Smooth muscle cell of the brain vasculature (primary cell): ENCODE measurements at places on chromosomes 2 and 18.
A peak's percentile ranks its signal among the peaks of the same experiment; 100 is the strongest.

DNA sequence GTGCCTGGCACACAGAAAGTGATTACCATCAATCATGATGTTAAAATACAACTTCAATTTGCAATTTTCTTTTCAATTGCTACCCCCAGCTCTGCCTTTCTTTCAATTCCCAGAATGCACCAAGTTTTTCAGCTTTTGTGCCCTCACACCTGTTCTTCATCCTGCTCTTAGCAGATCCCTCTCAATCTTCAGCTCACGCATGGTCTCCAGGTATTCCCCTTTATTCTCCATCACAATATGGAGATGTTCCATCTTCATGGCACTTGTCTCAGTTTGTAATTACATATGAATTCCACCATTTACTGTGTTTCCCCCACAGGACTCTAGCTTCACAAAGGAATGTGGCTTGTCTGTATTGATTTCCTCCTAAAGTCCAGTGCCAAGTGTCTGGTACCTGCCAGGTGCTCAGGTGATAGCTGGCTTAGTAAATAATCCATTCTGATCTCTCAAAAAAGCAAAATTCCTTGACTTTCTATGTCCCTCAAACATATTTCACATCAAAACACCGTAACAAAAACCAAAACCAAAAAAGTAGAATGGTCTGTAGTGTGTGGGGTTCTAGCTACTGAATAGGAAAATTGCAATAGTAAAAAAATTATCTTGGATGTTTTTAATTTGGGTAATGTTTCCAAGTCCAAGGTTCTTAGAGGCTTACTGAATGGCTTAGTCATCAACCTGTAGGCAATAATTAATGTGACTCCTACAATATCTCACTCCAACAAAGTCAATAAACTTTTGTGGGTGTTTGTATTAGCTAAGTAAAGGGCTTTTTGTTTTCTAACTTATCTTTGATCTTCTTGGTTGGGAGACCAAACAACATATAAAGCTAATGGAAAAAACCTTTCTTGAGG lies 2.9 kb upstream of the INSIG2 start:
- DNase-seq, result no peak

DNA sequence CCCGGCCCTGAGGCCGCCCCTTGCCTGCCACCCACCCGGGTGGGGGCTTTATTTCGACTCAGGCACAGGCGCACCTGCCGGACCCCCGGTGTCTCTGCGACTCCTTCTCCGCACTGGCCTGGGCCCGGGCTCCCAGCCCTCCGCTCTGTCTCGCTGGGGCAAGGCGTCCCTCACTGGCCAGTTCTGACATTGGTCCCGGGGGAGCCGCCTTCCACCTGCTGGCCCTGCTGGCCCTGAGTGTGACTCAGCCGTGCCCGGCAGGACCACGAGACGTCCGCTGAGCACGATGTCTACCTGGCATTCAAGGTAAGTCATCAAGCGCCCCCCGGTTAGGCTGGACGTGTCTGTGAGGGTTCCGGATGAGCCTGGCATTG lies 131.5 kb upstream of the CTDP1 start:
- no peak for DNase-seq

GRCh38 chr2:79670198-79670597 lies 157.3 kb downstream of the CTNNA2 start:
- DNase-seq, result no peak

GRCh38 chr18:80109676-80110078 lies 615 bp downstream of the ADNP2 start:
- DNase-seq, result no peak

DNA sequence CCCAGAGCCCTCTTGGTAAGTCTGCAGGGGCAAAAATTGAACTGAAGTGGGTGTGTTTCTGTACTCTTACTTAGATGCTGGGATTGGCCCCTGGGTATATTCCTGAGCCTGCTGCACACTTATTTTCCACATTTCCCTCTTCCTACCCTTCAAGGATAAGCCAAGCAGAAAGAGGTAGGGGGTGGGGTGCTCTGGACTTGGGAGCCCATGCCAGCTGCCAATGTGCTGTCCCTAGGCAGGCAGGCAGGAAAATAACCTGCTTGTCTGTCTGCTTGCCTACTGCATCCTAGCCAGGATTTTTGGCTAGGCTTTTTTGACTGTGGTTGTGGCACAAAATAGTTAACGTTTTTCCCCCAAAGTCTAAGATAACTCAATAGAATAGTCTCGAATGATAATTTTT lies 234.3 kb downstream of the ALK start:
- DNase-seq, result no peak

DNA sequence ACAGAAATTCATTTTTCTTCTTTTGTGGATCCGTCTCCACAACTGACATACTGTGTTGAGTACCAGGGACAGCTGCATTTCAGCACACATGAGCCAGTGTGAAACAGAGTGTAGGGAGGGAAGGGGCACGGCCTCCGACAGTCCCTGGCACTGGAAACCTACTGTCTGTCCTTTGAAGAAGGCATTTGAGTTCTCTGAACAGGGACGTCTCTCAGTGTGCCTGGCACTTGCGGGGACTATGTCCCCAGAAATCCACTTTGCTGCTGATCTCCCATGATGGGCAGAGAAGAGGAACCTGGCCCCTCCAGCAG lies 48.1 kb downstream of the PLB1 start:
- no peak for DNase-seq

GRCh38 chr18:33960417-33960816 lies 264.3 kb downstream of the NOL4 start:
- DNase-seq, result no peak

DNA sequence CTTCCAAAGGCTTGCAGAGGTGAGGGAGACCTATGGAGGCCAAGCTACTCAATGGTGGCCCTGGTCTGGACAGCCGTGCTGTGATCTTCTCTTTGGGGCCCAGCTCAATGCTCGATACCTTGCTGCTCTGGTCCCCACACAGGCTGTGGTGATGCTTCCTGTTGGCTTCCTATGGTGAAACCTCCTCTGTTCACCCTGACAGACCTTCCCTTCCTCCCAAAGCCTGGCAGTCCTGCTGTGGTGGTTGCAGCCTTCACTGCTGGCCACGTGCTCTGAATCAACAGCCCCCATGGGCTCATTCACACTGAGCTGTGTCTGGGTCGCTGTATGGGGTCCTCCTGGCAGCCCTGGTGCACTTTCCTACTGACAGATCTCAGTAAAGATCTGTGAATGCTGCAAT lies 31.0 kb upstream of the GALR1 start:
- no peak for DNase-seq

GRCh38 chr2:39851651-39852110 lies 72.6 kb upstream of the THUMPD2 start:
- DNase-seq, result no peak

DNA sequence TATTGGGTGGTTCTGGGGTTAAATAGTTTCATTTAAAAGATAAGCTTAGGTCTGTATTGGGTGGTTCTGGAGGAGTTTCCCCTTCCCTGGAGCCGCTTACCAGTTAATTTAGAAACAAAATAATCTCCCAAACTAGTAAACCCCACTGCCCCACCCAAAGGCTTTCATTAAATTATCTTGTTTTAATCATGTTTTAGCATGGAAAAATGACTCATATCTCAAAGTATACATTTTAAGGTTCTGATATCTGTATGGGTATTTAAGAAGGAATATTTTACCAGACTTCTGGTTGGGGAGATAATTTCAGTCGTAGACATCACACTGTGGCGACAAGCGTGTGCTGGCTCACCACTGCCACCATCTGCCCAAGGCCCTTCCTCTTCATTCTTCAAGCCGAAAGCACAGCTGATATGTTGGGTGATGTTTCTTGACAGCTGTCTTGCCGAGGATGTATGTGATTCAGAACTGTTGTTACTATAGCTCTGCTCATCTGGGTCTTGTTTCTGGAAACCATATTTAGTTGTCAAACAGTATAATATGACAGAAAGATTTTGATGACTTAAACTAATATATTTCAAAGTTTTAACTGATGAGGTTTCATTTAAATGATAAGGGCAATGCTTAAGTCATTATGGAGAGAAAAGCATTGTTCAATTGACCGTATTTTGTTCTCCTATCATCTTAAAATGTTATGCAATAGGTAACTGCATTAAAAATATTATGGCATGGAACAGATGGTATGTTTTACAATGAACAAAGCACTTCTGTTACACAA lies 5.1 kb downstream of the FIGLA start:
- DNase-seq, result no peak

DNA sequence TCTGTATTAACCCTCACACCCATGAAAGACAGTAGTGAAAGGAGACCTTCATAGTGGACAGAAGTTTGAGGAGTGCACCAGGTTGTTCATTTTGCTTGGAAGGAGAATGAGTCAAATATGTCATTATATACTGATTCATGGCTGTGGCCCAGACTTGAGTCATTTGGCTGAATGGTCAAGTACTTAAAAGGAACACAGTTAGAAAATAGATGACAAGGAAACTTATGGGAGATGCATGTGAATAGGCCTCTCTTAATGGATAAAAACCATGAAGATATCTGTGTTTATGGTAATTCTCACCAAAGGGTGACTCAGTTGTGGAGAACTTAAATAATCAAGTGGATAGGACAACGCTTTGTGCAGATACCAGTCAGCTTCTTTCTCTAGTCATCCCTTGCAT lies 524.7 kb upstream of the CNTNAP5 start:
- DNase-seq, result no peak

DNA sequence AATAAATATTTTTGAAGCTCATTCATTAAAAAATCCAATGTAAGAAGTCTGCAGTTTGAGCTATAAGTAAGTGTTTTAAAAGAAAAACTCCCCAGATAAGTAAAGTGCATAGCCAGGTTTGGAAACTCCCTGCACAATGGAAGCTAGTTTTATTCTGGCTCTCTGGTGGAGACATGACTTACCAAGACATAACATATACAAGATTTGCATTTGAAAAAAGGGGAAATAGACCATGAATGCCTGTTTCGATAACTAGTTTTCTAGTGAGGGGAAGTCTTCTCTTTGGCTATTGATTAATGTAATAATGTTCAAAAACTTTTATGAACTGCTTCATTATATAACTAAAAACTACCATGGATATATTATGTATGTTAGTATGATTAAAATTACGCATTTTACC lies 435.2 kb downstream of the ARHGAP15 start:
- DNase-seq, result no peak

DNA sequence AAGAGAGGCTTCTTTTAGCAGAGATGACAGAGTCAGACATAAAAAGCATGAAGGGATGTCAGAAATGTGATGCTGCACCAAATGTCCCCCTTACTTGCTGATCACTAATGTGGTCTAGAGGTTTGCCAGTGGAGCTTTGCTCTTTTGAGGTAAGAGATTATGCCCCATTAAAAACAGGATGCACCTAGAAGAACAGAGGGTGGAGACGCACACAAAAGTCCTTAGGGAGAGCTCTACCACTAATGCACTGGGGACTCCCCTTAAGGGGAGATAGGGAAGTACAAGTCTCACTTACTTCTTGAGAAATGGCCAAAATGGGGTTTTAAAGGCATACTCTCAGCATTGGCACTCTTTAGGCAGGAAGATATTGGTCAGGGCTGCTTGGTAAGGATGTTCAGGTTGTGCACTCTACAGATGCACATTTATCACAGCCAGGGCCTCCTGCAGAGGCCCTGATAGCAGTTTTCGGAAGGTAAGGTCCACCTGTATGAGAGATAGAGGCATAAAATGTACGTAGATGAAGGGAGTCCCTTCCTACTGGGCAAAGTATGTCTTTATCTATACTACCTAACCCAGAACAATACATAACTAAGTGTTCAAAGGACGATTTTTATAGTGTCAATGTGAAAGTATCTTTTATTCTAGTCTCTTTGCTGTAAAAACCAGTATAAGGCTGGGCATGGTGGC lies 17.0 kb upstream of the SCYGR1 start:
- DNase-seq, result no peak

DNA sequence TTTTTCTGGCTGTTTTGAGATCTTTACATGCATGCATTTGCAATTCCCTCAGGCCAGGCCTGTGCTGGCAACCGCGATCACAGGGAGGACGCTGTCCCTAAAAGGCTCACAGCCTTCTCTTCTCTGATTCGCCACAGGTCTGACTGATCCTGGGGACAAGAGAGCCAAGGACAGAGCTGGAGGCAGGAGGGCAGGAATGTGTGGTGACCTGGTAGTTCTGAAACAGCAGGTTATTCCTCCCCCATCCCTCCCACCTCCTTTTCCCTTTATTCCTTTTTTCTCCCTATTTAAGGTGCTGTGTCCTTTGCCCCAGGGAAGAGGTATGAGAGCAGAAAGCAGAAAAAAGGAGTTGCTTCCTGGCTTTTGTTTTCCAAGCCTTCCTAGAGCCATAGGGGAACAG lies 21.9 kb downstream of the TMEM177 start:
- DNase-seq, result no peak

- DNase-seq, result no peak
Observed at GRCh38 chr18:25457601-25458000, 105.6 kb upstream of the ZNF521 start.

- no peak for DNase-seq
Observed at GRCh38 chr18:39345321-39345720, 1779.7 kb upstream of the CELF4 start.

- DNase-seq, result no peak
Observed at GRCh38 chr2:204796581-204796980, 251.3 kb downstream of the PARD3B start.

GRCh38 chr2:120279708-120280107 lies 27.1 kb downstream of the RALB start:
- DNase-seq, result no peak

DNA sequence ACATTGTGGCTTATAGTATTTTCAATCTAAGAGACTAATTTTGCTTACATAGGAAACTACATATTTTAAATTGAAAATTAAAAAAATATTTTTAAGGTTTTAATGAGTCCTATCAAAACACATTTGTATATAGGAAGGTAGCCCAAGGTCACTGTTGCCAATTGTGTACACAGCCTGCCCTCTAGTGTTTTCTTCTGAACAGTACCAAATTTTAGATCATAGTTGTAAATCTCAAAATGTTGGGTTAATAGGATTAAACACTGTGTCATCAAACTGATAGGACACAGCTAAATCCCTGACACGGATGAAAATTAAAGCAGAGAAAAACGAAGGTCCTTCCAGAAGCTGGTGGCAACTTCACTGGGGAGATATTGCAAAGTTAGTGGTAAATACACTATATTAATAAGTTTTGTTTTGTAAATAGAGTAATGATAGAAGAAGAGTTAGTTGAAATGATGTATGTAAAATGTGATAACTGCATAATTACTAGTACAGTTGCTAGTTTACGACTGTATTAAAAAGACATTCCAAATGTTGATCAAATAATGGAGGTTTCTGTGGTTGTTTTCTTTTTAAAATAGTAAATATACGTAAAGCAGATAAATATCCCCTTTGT lies 19.7 kb downstream of the CLUL1 start:
- peak; percentile 36 for DNase-seq

DNA sequence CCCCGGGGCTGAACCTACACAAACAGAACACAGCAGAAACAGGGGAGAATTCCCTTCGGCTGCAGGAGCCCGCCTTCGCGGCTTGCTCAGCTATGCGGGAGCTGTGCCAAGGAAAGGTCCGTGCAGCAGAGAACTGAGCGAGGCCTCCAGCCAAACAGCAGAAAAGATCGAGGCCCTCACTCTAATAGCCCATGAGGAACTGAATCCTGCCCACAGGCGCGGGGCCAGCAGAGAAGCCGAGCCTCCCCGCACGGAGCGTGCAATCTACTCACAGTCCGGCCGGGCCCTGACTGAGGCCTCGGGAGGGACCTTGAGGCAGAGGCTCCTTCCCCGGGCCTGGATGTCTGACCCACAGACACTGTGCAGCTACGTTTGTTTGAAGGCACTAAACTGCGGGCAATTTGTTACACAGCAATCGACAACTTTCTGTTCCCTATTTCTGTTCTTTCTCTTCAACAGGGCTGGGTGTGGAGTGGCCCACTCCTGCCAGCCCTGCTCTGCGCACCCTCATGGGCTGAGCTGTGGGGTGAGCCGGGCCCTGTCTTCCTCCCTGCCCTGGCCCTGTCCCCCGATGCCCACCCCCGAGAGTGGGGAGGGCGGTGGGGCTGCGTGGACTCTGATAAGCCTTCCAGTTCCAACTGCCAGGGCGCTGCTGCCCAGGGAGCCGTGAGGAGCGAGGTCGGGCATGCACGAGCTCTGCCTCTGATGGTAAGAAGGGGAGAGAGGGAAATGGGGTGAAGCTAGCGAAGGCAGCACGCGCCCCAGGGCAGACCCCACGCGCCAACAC lies 13.7 kb downstream of the HES6 start:
- no peak for DNase-seq
